Dermis microvascular lymphatic vessel endothelial cell (primary cell): ENCODE measurements at places on chromosomes 2 and 18. TPM values are rescaled to one million over a fixed set of nuclear protein-coding genes. Genes with fewer than 3 reads are reported as not detected.

The NEURL3 gene
- total RNA-seq, result 0.13 TPM in 2 replicates

DNA sequence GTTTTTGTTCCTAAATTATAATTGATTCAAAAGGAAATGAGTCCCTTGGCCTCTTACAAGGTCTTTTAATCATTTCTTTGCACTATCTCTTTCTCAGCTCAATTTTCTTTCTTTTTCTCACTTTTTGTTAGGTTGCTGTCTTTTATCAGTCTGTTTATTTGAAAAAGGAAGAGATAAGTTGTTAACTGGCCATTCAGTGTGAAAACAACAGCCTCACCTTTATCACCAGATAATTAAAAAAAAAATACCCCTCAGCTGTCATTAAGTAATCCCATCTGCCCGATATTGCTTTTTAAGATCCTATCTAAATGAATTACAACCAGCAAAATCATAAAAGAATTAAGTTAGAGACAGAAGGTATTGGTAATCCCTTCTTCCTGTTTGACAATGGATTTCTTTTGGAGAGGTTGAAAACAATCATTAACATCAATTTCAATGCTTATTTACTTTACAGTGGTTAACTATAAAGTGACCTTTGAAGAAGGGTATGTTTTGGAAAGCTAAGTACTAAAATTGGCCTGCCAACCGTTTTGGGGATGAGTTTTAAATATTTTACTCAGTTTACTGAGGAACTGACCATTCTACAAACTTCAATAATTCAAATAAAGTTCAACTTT is 104.9 kb downstream of the TGIF1 start:
- no peak for DNase-seq

DNA sequence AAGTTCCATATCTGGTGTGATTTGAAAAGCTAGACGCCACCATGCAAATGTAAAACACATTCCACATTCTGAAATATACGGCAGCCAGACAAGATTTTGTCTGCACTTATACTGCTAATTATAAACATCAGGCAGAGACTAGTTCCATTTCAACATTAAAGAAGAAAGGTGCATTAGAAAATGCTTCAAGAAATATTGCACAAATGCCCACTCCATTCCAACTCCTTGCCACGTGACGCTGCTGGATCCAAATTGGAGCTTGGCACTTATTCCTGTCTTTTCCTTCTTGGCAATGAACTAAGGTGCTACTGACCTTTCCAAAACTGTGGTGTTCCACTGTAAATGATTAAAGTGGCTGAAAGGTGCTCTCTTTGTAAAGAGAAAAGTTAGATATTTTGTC is 6.3 kb downstream of the COL6A3 start:
- DNase-seq, result no peak

The COBLL1 gene
- total RNA-seq, result 1.6 and 2.2 TPM in 2 replicates

GRCh38 chr2:119475857-119476244 is 44.2 kb downstream of the TMEM37 start:
- DNase-seq, result no peak

The MYO1B gene
- total RNA-seq, result 70.4 and 96.8 TPM in 2 replicates

The ADAM23 gene
- total RNA-seq, result 0.77 and 1.0 TPM in 2 replicates

DNA sequence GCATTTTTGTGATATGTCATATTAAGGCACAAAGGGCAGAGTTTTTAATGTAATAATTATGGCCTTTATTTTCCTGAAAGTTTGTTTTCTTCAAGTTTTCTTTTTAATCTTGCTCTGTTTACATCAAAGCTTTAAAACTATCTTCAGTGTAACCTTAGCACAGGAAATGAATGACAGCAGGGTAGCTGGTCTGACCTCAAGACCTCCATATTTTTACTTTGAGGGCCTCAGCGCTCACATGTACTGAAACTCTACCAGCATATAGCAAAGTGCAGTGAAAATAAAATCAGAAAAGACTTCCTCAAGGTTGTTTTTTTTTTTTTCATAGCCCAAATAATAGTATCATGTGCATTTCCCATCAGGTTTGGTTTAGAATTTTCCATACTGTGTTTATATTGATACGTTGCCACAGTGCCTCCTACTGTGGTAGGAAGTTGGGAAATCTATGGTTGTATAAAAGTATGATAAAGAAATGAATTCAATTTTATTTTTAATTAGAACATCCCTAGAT is 163.4 kb downstream of the UBE2E3 start:
- DNase-seq, result no peak

GRCh38 chr2:79824086-79824786 is 311.4 kb downstream of the CTNNA2 start:
- no peak for DNase-seq

GRCh38 chr2:8134985-8135682 is 546.7 kb upstream of the ID2 start:
- no peak for DNase-seq

The SH3YL1 gene
- total RNA-seq, result 8.9 and 16.6 TPM in 2 replicates

The IMPA2 gene
- total RNA-seq, result 8.6 and 14.8 TPM in 2 replicates

The SPATS2L gene
- total RNA-seq, result 9.4 and 11.1 TPM in 2 replicates

DNA sequence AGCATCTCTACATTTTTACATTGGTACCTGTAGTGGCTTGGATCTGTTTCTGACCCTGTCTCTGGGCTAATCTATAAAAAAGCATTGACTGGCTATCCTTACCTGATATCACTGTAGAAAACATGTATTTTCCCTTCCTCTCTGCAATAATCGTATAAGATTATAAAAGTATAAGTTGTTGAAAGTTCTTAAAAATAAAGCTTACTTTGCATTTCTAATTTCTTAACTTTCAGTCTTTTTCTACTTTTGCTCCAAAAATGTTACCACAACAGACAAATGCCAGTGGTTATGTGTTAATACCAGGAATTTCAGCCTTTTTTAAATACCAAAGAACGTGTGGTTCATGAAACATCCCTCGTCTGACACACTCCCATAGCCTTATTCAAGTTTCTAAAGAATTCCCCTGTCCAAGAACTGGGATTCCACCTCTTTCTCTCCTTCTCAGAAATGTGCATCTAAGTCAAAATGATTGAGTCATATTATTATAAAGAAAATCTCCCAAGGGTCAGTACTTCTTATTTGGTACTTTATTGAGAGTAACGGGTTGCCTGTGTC is 28.5 kb upstream of the ACKR3 start:
- DNase-seq, result no peak

The KLHL29 gene
- total RNA-seq, result 2.2 and 5.1 TPM in 2 replicates

DNA sequence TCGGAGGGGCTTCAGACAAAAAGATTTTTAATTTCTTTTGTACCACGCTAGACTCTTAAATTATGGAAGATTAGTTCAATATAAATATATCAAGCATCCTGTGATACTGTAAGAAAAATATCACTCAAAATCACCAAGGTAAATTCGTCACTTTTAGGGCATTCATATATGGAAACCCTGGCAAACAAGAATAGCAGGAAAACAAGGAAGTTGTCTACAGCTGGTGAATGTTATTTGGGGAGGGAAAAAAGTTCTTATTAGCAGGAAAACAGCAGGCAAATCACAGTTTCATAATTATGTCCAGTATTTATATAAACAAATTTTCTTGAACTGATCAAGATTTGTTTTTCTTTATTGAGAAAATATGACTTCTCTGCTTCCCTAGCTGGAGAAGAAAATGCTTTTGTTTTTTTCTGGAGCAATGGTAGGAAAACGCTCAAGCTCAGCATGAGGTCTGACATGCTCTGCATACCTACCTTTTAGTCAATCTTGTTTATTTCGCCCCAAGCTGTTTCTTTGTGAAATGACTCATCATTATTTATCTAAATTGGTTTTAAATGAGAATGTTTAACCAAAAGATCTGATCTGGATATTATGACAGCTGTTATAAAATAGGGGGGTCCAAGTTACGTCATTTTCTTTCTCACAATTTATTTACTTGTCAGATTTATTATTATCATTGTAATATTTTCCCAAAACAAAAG is 14.7 kb downstream of the LINC00305 start:
- DNase-seq, result no peak

DNA sequence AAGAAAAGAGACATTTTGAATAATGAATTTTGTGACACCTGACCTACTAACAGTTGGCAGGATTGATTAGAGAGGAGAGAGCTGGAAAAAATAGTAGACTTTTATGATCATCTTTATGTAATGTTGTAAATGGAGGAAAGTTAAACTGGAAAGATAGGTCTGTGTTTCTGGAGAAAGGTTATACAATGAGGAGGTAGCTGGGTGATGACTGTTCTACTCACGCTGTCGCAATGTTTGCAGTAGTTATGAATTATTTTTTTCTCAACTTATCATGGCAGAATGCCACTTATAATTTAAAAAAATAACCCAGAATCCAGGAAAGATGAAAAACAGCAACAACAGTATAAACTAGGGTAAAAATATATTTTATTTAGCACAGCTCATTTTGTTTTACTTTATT is 364.9 kb downstream of the SPAG16 start:
- DNase-seq, result no peak

The HAUS1 gene
- total RNA-seq, result 34.3 and 43.4 TPM in 2 replicates

DNA sequence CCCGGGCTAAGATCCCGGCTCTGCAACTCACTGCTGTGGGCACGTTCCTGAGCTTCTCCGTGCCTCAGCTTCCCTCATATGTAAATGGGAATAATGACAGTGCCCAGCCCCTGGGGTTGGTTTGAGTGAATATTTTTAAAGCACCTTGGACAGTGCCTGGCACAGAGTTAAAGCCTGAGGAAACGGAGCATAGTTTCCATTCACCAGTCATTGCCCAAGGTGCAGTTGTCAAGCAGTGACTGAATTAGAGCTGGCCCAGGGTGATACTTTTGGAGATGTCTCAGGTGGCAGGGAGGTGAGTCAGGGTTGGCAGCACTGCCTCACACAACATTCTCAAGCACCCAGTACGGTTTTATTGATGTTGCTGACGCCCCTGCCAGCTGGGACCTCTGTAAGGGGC is 12.2 kb downstream of the TMEM177 start:
- no peak for DNase-seq

- DNase-seq, result no peak
Measured at GRCh38 chr2:150023044-150023443, 435.5 kb upstream of the MMADHC start.

DNA sequence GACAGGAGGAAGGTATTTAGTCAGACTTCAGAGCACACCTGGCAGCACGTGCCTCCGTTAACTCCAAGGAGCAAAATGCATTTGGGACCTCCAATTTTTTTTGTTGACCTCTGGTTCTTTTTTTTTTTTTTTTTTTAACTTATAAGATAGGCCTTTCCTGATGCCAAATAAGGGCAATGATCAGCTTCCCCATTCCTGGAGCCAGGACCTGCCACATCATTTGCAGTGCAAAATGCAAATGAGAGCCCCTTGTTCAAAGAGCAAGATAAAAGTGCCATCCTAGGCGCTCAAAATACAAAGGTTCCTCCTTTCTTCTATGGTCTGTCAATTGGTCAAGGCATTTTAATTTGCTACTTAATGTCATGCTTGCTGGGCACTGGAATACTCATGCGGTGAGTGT is 133.2 kb upstream of the REV1 start:
- DNase-seq, result no peak

DNA sequence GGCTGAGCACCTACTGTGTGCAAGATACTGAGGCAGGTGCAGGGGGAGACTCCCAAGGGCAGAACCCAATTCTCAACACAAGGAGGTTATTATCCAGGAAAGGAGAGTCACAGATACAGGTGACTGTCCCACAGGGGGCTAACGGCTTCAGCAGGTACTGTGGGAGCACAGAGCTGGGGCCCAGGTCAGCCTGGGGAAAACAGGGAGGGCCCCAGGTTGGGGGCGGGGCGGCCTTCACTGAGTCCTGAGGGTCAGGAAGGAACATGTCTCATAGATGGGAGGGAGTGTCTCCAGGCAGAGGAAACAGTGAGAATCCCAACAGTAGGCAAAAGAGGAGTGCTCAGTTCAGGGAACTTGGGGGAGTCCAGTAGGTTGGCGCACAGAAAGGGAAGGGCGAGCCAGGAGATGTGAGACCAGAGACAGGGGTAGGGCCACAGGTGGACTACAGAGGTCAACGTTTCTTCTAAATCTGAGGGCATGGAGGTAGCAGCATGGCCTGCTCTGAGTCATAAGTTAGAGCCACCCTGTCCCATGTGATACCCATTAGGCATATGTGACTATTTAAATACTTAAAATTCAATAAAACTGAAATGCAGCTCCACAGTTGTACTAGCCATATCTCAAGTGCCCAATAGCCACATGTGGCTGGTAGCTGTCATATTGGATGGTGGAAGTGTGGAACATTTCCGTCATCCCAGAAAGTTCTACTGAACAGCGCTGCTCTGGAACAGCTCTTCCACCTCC is 157.2 kb downstream of the TTC32 start:
- DNase-seq, result no peak

DNA sequence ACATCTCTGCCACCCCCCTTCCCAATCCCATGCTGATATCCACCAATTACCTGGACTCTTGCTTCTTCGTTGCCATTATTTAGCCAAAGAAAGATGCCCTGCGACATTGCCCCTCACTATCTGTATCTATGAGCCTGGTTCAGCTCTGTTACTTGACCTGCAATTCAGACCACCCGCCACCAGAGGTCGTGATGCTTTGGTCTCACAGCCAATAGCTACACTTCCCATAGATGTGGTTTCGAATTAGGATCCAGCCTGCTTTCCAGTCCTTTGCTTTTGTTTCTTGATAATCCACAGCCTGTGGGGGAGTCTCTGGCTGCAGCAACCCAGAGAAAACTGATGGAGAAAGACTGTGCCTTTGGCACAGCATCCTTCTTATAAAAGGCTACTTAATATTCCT is 239.4 kb downstream of the KLHL29 start:
- no peak for DNase-seq

DNA sequence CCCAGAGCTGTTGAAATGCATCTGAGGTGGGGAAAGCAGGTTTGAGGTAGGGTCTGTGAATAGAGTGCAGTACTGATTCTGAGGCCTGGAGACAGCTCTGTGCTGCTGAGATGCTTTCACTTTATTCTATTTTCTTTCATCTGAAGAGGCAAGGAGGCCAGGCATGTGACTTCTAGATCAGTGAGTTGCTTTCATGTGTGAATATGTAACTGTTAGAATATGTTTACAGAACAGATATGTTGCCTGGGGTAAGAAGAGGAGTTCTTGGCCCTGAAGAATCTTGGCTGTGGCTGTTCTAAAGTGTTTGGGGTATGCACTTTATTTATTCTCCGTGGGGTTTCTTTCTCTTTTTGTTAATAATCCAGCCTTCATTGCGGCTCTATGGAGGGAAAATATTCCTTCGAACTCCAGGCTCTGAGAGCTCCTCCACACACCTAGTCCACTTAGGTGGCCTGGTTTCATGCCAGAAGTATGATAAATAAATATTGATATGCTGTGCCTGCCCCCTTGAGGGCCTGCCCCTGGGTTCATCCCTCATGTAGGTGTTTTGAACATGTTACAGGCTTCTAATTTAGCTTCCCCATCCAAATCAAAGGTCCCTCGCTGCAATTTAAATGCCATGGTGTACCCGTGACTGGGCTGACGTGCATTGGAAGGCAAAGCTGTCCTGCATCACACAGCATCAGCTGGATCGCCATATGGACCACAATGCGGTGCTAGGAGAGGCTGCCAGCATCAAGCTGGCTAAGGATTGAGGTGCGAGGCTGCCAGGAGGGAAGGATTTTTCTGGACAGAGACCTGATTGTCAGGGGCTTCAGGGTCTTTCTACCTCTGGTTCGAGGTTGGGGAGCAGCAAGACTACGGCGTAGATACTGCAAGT is 102.9 kb downstream of the PRKCE start:
- no peak for DNase-seq

DNA sequence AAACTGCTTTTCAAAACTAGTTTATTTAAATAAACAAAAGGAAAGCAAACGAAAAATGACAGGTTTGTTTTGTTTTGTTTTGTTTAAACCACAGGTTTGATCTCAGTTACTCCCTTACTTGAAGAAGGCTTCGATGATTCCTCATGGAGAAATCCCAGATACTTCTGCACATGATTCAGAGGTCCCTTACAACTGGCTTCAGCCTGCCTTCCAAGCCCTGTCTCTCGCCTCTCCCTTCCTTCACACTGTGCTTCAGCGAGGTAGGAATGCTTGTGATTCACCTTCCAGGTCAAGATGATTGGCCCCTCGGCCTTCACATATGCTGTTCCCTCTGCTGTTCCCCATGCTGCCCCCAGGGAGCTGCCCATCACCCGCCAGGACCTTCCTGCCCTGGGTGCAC is 104.1 kb upstream of the ITGA6 start:
- no peak for DNase-seq
